Lung (tissue), 17 donors: ENCODE measurements at places on chromosomes 12 and 14. TPM values are rescaled to one million over a fixed set of nuclear protein-coding genes. Genes with fewer than 3 reads are reported as not detected.

AQP6 gene
- 0.31 TPM for total RNA-seq

GRCh38 chr14:99234961-99235571 is 36.9 kb downstream of the BCL11B start:
- H3K4me3 ChIP-seq = no peak overlapping the region
- H3K27ac ChIP-seq = no peak overlapping the region
- peak; percentile 81 for DNase-seq
- H3K27me3 ChIP-seq = no peaks in the 10 kb centered on the region

DNA sequence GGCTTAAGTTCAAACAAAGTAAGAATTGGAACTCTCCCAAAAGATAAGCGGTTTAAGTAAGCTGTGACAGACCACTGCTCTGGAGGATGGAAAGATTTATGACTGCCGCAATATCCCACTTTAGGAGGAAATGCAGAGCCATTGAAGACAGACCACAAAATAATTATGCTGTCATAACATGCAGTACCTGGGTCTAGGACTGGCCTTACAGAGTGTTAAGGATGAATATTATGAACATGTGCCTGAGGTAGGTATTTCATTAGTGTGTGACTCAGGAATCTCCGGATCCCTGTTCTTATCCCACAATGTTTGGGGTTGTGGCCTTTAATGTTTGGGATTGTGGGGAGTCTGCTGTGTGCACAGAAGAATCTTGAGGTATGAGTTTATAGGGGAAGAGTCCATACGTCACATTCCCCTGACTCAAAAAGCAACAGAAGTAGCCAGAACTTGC is 114.9 kb downstream of the SAMD4A start:
- peaks cover 9% of the 10 kb centered on the region for H3K4me1 ChIP-seq
- H3K27me3 ChIP-seq = no peaks in the 10 kb centered on the region
- H3K27ac ChIP-seq = no peak overlapping the region
- DNase-seq = no peak
- H3K4me3 ChIP-seq = no peak overlapping the region

DNA sequence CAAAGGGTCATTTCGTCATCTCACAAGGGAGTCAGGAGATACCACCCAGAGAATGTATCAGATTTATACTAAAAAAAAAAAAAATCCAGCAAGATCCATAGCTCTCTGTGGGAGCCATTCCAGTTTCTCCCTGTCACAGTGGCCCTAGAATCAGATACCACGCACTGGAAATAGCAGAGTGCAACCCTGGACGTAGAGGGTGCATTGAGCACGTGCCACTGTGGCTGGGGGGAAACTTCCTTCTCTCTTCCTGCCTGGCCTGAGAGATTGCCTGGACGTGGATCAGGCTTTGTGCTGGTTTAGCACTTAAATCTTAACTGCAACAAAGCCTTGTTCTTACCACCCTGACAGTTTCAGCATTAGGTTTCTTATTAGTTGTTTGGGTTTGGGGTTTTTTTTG is 124.3 kb downstream of the FBXL14 start:
- H3K4me3 ChIP-seq = no peak overlapping the region
- no peaks in the 10 kb centered on the region for H3K27me3 ChIP-seq
- H3K36me3 ChIP-seq = no peaks in the 10 kb centered on the region
- DNase-seq = peak; percentile 50
- peaks cover 6% of the 10 kb centered on the region for H3K4me1 ChIP-seq
- H3K27ac ChIP-seq = no peak overlapping the region

DNA sequence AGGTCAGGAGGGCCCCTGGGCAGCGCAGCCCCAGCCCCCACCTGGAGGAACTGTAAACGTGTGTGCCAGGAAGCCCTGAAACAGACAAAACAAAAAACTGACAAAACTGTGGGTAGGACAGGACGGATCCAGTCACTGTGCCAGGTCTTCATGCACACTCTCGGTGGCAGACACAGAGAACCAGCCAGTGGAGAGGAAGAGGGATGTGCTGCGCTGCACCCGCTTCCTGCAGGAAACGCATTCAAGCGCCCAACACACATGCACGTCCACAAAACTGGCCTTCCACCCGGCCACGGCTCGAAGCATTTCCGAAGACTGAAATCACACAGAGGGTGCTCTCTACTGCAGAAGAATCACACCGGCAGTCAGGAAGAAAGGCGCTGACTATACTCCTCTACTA is 16.9 kb downstream of the BRF1 start:
- H3K27me3 ChIP-seq = no peaks in the 10 kb centered on the region
- no peak overlapping the region for H3K4me3 ChIP-seq
- H3K27ac ChIP-seq = peak overlapping the region; percentile 46
- DNase-seq = no peak

GRCh38 chr12:98973395-98973794 is 328.3 kb downstream of the APAF1 start:
- no peak overlapping the region for H3K4me3 ChIP-seq
- no peak overlapping the region for H3K27ac ChIP-seq
- no peaks in the 10 kb centered on the region for H3K36me3 ChIP-seq
- H3K4me1 ChIP-seq = no peaks in the 10 kb centered on the region
